Endodermal cell (in vitro differentiated cells): ENCODE measurements at places on chromosomes 7 and 10. TPM values are rescaled to one million over a fixed set of nuclear protein-coding genes. Genes with fewer than 3 reads are reported as not detected.

- peaks cover 5% of the 10 kb centered on the region for H3K27me3 ChIP-seq
- no peaks in the 10 kb centered on the region for H3K36me3 ChIP-seq
- no peak overlapping the region for H3K4me3 ChIP-seq
- no peak overlapping the region for H3K27ac ChIP-seq
- H3K4me1 ChIP-seq, result no peaks in the 10 kb centered on the region
- no peak for DNase-seq
Measured at GRCh38 chr10:67618116-67618515, 77.9 kb downstream of the CTNNA3 start.

DNA sequence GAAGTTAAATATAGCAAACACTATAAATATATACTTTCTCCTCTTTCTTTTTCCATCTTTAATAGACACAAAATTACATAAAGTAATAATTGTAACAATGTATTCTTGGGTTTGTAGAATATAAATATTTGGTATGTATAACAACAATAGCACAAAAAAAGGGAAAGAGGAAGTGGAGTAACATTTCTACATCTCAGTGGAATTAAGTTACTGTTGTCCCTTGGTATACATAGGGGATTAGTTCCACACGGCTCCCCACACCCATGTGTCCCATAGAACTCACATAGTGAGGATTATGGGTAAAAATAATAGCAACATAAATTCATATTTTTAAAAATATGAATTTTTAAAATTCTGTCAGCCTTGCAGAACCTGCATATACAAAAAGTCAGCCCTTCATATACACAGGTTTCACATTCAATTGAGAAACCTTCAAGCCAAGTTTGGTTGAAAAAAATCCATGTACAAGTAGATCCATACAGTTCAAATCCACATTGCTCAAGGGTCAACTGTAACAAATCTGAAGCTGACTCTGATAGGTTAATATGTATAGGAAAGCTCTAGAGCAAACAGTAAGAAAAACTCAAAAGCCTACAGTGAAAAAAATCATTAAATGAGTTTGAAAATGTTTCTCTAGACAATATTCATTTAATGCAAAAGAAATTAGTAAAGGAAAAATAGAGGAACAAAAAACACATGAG lies 92.4 kb downstream of the HYCC1 start:
- no peak overlapping the region for H3K4me3 ChIP-seq
- H3K4me1 ChIP-seq, result no peaks in the 10 kb centered on the region
- DNase-seq, result no peak
- no peaks in the 10 kb centered on the region for H3K27me3 ChIP-seq
- H3K27ac ChIP-seq, result no peak overlapping the region

DNA sequence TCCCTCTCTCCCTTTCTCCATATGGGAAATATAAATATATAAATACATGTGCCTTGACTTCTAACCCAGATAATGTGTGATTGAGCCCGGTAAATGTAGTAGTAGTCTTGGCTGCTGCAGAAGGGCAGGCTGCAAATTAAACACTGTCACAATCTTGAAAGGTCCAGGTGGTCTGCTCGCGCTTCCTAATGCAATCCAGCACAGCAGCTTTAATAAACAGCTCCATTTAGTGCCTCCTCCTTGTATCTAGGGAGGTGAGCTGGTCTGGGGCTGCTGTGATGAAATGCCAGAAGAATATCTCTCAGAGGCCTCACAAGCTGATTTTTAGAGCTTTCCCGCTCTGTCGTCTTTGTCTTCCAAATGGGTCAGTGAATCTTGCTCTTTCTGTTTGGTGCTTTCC lies 782 bp downstream of the POU6F2 start:
- H3K4me3 ChIP-seq, result no peak overlapping the region
- H3K27ac ChIP-seq, result no peak overlapping the region
- no peaks in the 10 kb centered on the region for H3K36me3 ChIP-seq
- H3K4me1 ChIP-seq, result no peaks in the 10 kb centered on the region
- peak; percentile 49 for DNase-seq

- no peak overlapping the region for H3K27ac ChIP-seq
- H3K36me3 ChIP-seq, result peaks cover 51% of the 10 kb centered on the region
- no peaks in the 10 kb centered on the region for H3K27me3 ChIP-seq
- no peaks in the 10 kb centered on the region for H3K4me1 ChIP-seq
Measured at GRCh38 chr7:37009125-37009675, 284.9 kb upstream of the AOAH start.

DNA sequence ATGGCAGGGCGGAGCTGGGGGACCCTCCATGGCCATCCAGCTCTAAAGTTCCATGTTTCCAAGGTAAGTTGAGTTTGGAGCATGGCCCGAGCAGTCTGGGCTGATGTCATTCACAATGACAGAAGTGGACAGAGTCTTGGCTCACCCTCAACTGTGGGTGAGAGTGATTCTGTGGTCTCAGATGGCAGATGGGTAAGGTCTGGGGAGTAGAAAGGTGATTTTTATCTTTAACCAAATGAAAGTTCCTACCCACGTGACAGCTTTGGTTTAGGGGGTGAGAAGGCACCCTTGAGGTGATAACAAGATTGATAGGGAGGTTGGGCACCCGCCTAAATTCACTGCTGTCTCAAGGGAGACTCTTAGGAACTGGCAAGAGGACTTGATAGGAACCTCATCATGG lies 57.6 kb upstream of the PDZD8 start:
- no peak overlapping the region for H3K27ac ChIP-seq
- no peaks in the 10 kb centered on the region for H3K4me1 ChIP-seq
- no peak overlapping the region for H3K4me3 ChIP-seq
- H3K36me3 ChIP-seq, result no peaks in the 10 kb centered on the region
- DNase-seq, result no peak

- H3K27me3 ChIP-seq, result no peaks in the 10 kb centered on the region
- no peak for DNase-seq
- no peak overlapping the region for H3K4me3 ChIP-seq
- H3K36me3 ChIP-seq, result no peaks in the 10 kb centered on the region
- H3K4me1 ChIP-seq, result no peaks in the 10 kb centered on the region
Measured at GRCh38 chr7:36090976-36091873, 61.8 kb upstream of the EEPD1 start.

DNA sequence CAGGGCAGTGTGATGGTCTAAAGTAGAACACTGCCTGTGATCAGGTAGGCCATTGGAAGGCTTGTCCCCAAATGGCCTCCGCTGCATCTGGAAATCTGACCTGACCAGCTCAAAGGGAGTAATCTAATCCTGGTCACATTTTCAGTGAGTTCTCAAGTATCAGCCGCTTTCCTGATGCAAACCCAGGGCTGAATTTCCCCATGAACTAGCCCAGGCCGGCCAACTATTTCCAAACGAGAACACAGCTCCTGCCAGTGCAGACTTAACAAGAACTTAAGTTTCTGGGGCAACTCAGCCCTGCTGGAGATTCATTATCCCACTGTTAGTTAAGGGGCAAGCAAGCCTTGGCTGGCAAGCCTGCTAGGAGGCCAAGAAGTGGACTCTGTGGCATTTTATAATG lies 59.6 kb upstream of the FAM180A start:
- no peak overlapping the region for H3K27ac ChIP-seq
- no peaks in the 10 kb centered on the region for H3K36me3 ChIP-seq
- no peak for DNase-seq
- peaks cover 5% of the 10 kb centered on the region for H3K27me3 ChIP-seq
- H3K4me3 ChIP-seq, result no peak overlapping the region

GRCh38 chr7:97145068-97145467 lies 27.6 kb downstream of the SDHAF3 start:
- no peak overlapping the region for H3K4me3 ChIP-seq
- no peak overlapping the region for H3K27ac ChIP-seq
- H3K4me1 ChIP-seq, result no peaks in the 10 kb centered on the region
- no peak for DNase-seq

DNA sequence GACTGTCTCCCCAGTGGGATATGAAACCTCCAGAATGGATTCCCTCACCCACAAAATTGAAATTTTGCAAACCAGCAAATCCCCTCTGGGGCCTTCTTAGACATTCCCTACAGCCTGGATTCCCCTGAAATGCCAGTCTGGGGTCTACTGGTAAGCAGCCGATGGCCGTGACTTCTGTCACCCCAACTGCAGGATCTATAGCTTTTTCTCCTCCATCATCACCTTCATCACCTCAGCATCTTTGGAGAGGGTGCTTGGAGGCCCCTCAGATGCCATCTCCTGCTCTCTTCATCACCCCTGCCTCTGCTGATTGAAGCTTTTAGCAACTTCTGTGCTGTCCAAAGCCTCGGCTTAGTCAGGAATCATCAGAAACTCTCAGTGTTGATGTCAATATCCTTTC lies 2.6 kb upstream of the KCNMA1 start:
- no peak for DNase-seq
- H3K27ac ChIP-seq, result no peak overlapping the region

- no peaks in the 10 kb centered on the region for H3K36me3 ChIP-seq
- H3K27ac ChIP-seq, result no peak overlapping the region
- no peaks in the 10 kb centered on the region for H3K27me3 ChIP-seq
- no peak for DNase-seq
- H3K4me3 ChIP-seq, result no peak overlapping the region
Measured at GRCh38 chr7:41118486-41118885, 584.4 kb downstream of the INHBA start.

DNA sequence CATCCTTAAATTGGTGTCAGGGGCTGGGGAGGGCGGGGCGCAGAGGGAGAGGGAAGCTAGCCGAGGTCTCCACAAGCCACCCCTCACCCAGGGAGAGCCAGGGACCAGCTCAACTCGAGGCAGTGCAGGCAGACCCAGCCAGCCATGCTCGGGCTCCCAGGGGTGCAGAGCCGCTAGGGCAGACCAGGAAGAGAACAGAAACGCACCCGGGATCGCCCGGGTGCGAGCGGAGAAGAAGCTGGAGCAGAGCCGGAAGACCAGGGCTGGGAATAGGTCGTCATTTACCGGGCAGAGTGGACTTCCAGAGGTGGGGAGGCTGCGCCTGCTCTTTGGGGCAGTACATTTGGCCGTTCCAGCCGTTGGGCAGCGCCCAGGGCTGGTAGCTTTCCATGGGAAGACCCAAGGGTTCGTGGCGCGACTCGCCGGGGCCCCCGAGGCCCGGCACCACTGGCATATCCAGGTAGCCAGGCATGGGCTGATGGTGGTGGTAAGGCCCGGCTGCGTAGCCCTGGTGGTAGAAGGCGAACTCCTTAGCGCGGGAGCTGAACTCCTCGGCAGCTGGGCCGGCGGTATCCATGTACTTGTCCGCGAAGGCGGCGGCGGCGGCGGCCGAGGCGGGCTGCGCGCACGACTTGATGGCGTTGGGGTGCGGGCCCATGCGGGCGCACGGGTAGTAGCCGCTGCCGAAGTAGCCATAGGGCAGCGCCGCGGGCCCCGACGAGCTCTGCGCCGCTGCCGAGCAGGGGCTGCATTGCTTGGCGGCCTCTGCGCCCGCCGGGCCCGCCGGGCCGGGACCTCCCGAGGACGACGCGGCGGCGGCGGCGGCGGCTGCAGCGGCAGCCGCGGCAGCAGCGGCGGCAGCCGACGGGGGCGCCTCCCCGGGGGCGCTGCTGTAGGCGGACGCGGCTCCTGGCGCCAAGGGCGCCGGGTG lies 755 bp downstream of the HOXA13 start:
- no peak overlapping the region for H3K27ac ChIP-seq
- no peaks in the 10 kb centered on the region for H3K4me1 ChIP-seq
- H3K36me3 ChIP-seq, result no peaks in the 10 kb centered on the region
- H3K27me3 ChIP-seq, result peaks cover 97% of the 10 kb centered on the region
- DNase-seq, result peak; percentile 83
- H3K4me3 ChIP-seq, result no peak overlapping the region

DNA sequence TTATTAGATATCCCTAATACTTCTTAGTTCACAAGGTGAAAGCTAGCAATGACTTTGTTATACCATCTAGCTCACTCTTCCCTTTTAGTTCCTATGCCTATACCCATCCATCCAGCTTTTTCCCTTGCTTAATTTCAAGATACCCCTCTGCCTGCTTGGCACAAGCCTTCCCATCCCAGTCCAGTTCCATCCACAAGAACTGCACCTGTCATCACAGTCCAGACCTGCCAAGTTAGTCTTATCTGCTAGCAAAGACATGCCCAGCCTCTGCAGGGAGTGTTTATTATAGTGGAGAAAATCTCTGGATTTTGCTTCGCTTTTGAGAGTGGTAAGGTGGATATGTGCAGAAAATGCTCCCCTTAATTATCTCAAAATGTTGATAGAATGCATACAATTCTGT lies 158.2 kb downstream of the ST7 start:
- no peak overlapping the region for H3K4me3 ChIP-seq
- H3K36me3 ChIP-seq, result no peaks in the 10 kb centered on the region
- no peak for DNase-seq
- H3K27ac ChIP-seq, result no peak overlapping the region
- peaks cover 42% of the 10 kb centered on the region for H3K27me3 ChIP-seq

DNA sequence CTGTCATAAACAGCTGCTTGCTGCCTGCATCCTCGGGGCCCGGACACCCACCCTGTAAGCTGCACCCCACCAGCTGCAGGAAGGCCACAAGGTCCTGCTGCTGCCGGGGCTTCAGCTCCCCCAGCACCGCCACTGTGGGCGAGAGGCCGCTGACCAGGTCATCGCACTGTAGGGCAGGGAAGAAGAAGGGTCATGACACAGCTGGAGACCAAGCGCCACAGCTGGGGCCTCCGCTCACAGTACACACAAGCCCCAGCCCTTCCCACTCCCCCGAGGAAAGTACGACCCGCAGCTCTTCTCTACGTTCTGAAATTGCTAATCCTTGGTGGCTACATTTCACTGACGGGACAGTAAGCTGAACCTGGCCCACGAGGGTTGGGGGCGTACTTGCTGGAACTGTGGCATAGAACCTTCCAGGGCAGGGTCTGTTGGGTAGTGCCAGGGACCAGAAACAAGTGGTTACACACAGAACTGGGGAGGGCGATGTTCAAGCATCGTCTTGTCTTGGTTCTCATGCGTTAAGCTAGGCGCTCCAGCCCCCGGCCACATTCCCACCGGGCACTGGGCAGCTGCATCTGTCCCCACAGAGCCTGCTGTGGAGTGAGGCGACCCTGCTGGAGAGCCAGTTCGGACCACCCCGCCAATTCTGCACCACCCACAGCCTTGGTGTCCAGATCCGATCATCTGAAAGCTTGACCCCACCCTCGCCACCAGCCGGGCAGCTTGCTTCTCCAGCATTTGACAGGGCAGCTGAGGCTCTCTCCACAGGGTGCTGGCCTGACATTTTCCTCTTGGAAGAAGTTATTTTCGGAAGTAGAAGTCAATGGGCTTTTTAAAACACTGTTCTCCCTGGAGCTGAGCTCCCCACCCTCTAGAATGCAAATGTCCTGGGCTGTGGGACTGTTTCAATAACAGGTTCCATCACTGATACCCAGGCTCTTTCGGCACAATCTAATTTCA lies 50.8 kb downstream of the GSDME start:
- DNase-seq, result no peak
- H3K27ac ChIP-seq, result no peak overlapping the region
- no peak overlapping the region for H3K4me3 ChIP-seq

- no peak overlapping the region for H3K27ac ChIP-seq
- H3K4me3 ChIP-seq, result no peak overlapping the region
Measured at GRCh38 chr10:71435571-71436267, 39.0 kb downstream of the CDH23 start.

- no peaks in the 10 kb centered on the region for H3K36me3 ChIP-seq
- H3K4me1 ChIP-seq, result no peaks in the 10 kb centered on the region
- H3K4me3 ChIP-seq, result no peak overlapping the region
Measured at GRCh38 chr10:79941146-79941545, 7.8 kb downstream of the SFTPD start.

GRCh38 chr10:53489335-53490182 lies 717.0 kb upstream of the MBL2 start:
- no peaks in the 10 kb centered on the region for H3K27me3 ChIP-seq
- DNase-seq, result peak; percentile 56
- H3K27ac ChIP-seq, result peak overlapping the region; percentile 68
- H3K36me3 ChIP-seq, result peaks cover 10% of the 10 kb centered on the region

The EXOC6 gene
- total RNA-seq, result 12.1 and 12.9 TPM in 2 replicates

The SEMA4G gene
- total RNA-seq, result 27.6 and 36.6 TPM in 2 replicates

The RAPGEF5 gene
- total RNA-seq, result 12.7 and 16.7 TPM in 2 replicates

The FOXI2 gene
- total RNA-seq, result 14.8 and 17.0 TPM in 2 replicates

The CTBP2 gene
- total RNA-seq, result 53.2 to 79.6 TPM (median 75.3 TPM) in 3 replicates

The ACBD7 gene
- 8.5 and 8.7 TPM in 2 replicates for total RNA-seq

The NXPH1 gene
- 0.24 TPM in 1 of 2 replicates, not detected in the other for total RNA-seq

The HECTD2 gene
- 11.5 and 13.4 TPM in 2 replicates for total RNA-seq

The TMEM229A gene
- total RNA-seq, result 0.31 to 0.94 TPM in 2 of 3 replicates, not detected in the other
